ENCODE measurements at places on chromosomes 4 and X. TPM values are rescaled to one million over a fixed set of nuclear protein-coding genes. Genes with fewer than 3 reads are reported as not detected.

Gene ZFP42
- total RNA-seq = not detected

Gene DKK2
- total RNA-seq = not detected

Gene LONRF3
- 7.5 TPM for total RNA-seq

Gene SMIM31
- total RNA-seq = not detected

Gene FDCSP
- total RNA-seq = not detected

Gene FMR1NB
- total RNA-seq = not detected

Gene FGFRL1
- 18.4 TPM for total RNA-seq

Gene PNCK
- not detected for total RNA-seq

GRCh38 chr4:136032391-136032790 is 1499.9 kb downstream of the PCDH18 start:
- DNase-seq = no peak

GRCh38 chr4:133588306-133588705 is 439.2 kb downstream of the PCDH10 start:
- no peak for DNase-seq

GRCh38 chrX:75086731-75087195 is 69.3 kb downstream of the ABCB7 start:
- DNase-seq = no peak

DNA sequence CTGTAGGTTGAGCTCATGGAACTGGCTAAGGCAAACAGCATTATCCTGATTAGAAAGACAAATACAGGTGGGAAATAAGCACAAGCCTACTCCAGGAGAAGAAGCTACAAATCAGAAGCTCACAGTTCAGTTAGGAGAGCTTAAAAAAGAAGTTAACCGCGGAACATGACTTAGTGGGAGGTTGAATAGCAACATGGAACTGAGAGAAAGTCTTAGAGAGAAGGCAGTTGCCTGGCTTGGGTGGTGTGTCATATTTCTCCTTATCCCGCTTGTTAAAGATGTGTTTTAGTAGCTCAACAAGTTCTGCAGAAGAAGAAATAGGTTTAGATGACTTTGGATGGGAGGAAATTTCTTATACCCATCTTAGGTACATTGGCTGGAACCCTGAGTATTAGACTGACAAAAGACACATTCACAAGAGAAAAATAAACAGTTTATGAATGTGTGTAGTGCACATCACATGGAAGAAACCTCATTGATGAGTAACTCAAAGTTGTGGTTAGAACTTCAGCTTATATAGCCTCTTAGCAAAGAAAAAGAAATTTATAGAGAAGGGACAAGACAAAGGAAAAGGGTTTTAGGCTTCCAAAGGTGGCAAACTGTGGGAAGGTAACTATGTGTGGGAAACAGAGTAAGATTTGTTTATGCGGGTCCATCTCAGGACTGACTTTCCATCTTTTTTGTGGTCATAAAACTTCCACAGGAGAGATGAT is 37.4 kb upstream of the RXFP1 start:
- DNase-seq = no peak

GRCh38 chrX:40694802-40695201 is 40.5 kb downstream of the MED14 start:
- no peak for DNase-seq

GRCh38 chrX:127190381-127190780 is 370.9 kb downstream of the PRR32 start:
- no peak for DNase-seq

GRCh38 chrX:140586951-140587350 is 82.1 kb upstream of the SOX3 start:
- DNase-seq = no peak

GRCh38 chr4:152209772-152210493 is 326.0 kb downstream of the FBXW7 start:
- DNase-seq = no peak

DNA sequence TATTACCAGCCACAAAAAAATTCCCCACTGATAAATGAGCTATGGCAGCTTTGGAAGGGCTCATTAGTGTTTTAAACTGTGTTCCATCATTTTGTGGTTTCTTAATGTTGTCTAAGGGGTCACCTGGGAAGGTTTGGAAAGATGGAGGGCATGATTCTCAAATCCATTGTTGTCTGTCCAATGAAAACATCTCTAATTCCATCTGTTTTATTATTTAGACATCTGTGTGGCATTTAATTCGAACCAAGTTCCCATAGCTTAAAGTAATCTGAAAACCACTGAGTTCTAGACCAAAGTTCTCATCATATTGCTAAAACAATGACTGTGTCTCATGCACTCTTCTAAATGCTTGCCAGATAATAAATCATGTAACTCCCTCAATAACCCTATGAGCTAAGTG is 103.8 kb upstream of the PPP3CA start:
- no peak for DNase-seq

DNA sequence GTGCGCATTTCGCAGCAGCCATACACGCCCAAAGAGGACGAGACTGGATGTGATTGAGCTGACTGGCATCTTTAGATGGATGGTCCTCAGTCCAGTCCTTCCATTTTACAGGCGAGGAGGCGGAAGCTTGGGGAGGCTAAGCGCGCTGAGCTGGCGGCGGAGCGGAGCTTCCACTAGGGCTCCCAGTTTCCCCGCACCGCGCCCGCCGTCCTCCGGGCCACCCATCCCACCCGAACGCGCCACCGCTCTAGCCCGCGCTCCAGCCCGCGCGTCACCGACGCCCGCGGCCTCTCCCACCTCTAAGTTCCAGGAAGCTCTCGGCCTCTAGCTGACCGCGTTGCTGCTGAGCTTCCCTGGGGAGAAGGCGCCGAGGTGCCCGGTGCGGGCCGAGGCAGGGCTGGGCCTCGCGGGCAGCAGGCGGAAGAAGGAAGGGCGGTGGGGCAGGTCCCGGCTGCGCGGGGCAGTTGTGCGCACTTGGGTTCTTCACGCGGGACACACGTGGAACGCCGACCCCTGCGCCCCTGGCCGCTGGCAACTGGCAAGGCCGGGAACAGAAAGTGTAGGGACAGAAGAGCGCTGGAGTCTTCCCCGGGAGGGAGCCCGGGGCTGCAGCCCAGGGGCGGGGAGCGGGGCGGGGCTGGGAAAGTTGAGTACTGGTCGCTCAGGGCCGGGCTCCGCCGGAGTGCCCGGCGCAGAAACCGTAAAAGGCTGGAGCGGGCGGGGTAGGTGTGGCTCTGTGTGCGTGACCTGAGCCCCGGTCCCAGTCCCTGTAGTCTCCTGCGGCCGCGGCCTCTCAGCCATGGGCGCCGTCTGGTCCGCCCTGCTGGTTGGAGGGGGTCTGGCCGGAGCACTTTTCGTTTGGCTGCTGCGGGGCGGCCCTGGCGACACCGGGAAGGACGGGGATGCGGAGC is at the start of gene STBD1:
TSS of gene STBD1 (plus strand) at position 763 of the 911 bp plus-strand sequence. CDS start at position 800, 37 bp downstream.
- peak; percentile 18 for DNase-seq

DNA sequence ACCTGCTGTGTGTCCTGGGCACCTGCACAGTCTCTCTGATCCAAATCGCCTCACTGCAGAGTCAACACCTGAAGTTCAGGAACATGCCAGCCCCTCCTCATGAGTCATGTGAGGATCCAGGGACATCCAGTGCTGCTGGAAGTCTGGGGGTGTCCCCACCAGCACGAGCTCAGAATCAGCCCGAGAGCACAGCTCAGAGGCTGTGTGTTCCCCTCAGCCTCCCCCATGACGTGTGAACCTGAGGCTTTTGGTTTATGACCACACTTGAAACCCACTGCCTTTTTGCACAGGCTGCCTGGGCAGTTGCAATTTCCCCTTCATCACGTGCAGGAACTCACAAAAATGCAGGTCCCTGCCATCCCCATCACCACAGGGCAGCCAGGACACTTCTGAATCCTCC is 47.1 kb downstream of the PPP2R2C start:
- no peak for DNase-seq

- no peak for DNase-seq
Observed at GRCh38 chr4:20395160-20395773, 143.6 kb downstream of the SLIT2 start.

- no peak for DNase-seq
Observed at GRCh38 chr4:144801731-144802130, 155.8 kb downstream of the HHIP start.

GRCh38 chrX:108945883-108946523 is 209.6 kb upstream of the IRS4 start:
- DNase-seq = no peak

GRCh38 chrX:38803588-38804431 is 2.6 kb downstream of the MID1IP1 start:
- DNase-seq = peak; percentile 50

DNA sequence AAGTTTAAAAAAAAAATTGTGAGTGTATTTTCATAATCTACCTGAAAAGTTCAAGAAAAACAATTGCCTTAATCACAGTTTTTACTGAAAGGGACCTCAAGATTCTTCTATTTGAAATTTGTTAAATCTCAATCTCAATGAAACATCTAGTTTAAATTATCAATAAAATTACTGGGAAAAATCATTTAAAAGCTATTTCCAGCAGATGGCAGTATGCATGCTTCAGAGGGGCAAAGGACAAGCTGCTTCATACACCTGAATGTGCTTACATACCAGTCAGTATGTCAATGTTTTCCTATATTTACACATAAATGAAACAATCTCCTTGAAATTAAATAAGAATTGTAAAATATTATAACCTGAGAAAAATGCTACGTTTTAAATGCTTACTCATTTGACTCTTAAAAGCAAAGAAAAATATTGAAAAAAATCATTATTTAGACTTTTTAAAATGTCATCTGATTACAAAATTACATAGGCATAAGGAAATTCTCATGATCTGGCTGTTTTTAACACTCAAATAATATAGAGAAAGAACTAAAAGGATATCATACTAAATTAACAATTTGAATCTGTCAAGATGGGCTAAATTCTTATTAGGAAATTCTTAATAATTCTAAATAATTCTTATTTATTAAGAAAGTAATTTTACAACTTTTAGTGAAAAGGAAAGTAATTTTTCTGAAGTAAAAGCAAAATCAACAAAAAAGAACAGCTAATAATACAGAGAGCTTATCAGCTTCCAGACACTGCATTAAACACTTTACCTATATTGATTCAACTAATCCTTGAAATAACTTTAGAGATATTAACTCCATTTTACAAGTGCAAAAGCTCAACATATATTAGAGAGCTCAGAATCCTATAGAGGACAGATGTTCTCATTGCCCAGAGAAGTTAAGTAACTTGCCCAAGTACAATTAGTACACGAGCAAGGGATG is 242.1 kb downstream of the ADAMTS3 start:
- no peak for DNase-seq

DNA sequence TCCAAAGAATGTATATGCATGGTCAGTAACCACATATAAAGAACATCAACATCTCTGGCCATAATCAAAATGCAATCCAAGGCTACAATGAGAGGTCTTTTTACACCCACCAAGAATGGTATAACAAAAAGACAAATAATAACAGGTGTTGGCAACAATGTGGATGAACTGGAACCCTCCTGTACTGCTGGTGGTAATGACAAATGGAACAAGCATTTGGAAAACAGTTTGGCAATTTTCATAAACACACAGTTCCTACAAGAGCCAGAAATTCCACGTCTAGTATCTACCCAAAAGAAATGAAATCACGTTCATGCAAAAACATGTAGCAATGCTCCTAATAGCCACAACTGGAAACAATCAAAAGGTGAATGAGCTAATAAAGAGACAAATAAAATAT is 11.7 kb downstream of the UGT2B4 start:
- no peak for DNase-seq

GRCh38 chr4:140874056-140874455 is 117.9 kb upstream of the TBC1D9 start:
- no peak for DNase-seq

GRCh38 chrX:115177932-115178331 is 11.3 kb upstream of the RBMXL3 start:
- no peak for DNase-seq

- no peak for DNase-seq
Observed at GRCh38 chr4:77817304-77818072, 1.7 kb downstream of the CNOT6L start.

- DNase-seq = no peak
Observed at GRCh38 chr4:30838331-30838730, 118.2 kb downstream of the PCDH7 start.

DNA sequence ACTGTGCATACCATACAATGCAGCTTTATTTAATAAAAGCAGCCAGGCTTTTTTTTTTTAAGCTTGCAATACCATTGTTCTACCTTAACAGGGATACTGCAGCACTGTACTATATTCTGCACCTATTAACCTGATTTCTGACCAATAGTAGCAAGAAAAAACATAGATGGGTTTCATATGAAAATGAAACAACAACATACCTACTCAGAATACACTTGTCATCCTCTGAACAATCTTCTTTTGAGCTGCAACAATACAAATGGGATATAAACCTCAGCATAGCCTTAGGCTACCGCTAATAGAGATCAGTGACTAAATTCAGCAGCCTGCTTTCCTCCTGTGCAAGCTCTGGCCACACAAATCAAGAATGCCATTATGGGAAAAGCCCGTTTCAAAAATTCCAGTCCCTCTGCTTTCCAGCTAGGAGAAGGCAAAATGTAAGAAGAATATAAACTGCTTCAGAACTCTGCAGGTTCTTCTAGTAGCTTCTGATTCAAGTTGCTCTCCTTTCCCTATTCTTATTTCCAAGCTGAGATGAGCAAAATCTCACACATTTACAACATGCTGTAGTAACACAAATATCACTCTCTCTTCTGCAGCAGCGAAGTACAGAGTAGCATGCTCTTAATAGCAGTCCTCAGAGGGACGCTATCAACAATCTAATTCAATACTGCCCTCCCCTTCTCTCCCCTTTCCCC is 143.4 kb downstream of the KLHL13 start:
- DNase-seq = no peak

DNA sequence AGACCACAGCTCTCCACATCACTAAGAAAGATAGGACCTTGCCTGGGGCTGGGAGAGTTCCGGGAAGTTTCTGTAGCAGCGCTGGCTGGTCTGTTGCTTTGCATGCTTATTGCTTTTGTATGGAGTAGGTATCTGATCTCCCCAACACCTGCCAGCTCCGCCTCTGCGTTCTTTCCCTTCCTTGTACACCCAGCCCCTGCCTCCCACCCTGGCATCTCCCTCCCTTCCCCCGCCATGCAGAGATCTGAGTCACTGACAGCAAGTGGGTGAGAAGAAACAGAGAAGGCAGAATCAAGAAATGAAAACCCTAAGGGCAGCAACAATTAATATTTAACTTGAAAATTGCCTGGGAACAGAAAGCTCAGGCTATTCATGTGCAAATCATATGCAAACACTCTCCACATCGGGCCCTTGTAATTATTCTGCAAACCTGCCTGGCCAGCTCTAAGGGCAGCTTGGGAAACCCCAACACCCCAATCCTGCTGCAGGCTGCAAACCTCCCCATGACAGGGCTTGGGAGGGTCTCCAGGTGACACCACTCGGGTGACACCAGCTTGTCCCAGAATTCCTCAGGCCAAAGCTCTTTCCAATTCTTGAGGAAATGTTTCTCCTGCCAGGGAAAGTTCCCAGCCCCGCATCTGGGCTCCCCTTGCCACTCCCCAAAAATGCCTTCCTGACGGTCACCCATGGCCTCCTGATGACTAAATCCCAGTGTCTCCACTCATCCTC is 257.2 kb downstream of the FBXW7 start:
- no peak for DNase-seq

All from naive thymus-derived CD8-positive, alpha-beta T cell (primary cell).